Fibroblast of skin of scalp (primary cell): ENCODE measurements at places on chromosomes 7 and 10.

DNA sequence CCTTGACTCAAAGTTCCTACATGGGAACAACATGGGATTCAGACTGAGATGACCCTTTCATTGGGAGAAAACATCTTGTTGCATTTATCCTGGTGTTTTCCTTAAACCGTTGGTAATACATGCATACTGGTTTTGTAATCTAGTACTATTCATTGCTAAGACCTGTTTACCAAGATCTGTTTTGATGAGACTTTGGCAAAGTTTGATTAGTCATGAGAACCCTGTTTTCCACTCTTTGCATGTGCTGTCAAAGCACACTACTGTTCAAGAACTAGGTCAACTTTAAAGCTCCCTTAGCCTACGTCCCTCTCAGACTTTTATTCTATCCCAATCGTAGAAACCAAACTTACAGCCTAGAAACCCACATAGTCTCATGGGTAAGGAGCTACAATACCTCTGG is 650.9 kb downstream of the GATA3 start:
- DNase-seq = no peak

DNA sequence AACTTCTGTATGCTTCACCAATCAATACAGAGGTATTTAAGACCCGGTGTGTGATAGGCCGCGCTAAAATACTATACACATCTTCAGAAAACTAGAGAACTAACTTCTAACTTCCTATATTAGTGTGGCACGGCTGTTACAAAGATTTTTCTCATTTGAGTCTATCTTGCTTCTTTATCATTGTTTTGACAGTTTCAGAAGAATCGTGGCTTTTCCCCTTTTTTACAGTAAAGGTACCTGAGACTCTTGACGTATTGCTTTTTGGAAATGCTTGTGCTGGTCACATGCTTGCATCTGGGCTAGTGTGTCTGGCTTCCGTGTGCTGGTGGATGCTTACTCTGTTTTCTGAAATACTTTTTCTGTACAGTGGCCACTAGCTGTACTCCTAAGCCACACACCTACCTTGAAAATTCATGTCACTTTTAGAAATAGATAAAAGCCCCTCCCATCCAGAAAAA is 12.7 kb downstream of the IKZF1 start:
- DNase-seq = no peak

- DNase-seq = no peak
Observed at GRCh38 chr7:1746491-1746975, 76.5 kb downstream of the ELFN1 start.

DNA sequence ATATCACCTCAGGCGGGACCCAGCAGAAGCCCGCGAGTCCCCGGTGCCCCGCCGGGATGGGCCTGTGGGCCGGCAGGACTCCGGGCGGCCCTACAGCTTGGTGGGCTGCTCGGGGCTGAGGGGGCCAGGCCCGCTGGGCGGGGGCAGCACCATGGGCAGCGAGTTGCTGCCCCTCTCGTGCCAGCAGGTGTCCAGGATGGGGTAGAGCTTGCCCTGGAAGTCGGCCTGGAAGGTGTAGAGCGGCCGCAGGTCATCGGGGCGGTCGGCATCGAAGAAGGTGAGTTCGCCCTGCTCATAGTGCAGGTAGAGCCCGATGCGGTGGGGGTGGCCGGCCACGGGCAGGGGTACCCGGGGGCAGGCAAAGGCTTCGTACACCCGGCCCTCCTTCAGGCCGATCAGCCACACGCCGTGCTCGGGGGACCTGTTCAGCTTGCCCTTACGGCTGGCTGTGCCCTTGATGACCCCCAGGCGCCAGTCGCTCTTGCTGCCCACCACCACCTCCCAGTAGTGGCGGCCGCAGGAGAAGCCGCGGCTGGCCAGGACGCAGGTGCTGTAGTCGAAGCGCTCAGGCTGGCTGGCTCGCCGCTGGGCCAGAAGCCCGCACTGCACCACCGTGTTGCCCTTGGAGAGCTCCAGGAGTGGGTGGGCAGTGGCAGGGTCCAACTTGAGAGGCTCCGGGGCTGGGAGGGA is 4.3 kb upstream of the NSUN5 start:
- no peak for DNase-seq

DNA sequence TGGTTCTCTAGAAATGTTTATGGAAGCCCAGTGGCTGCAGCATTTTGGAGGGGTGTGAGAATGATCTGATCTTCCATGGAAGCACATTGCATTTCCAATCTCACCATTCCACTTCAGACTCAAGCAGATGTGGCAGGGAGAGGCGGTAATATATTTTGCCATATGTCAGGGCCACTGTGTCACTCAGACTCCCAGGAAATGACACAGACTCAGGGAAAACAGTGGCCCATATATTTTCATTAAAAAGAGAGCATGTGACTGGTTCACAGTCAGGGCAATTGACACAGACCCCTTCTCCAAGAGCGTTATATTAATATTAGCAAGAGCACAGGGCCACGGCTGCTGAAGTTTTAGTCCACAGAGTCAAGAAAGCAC is 149.3 kb upstream of the NRP1 start:
- no peak for DNase-seq

- no peak for DNase-seq
Observed at GRCh38 chr7:93008833-93009232, 108.9 kb downstream of the SAMD9 start.

DNA sequence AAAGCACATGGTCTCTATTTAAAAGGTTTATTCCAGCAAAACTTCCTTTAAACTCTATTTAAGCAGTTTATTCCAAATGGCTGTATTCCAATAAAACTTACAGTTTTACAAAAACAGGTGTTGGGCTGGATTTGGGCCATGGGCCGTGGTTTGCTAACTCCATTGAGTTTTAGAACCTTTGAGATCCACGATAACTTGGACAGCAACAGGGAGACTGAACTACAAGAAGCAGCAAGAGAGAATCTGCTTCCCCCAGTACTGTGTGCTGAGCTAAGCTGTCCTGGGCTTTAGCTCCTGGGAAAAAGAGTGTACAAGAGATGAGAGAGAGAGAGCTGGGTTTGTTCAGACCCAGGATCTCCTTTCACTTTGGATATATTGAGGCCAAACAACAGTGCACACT is 204.0 kb upstream of the CELF2 start:
- no peak for DNase-seq

DNA sequence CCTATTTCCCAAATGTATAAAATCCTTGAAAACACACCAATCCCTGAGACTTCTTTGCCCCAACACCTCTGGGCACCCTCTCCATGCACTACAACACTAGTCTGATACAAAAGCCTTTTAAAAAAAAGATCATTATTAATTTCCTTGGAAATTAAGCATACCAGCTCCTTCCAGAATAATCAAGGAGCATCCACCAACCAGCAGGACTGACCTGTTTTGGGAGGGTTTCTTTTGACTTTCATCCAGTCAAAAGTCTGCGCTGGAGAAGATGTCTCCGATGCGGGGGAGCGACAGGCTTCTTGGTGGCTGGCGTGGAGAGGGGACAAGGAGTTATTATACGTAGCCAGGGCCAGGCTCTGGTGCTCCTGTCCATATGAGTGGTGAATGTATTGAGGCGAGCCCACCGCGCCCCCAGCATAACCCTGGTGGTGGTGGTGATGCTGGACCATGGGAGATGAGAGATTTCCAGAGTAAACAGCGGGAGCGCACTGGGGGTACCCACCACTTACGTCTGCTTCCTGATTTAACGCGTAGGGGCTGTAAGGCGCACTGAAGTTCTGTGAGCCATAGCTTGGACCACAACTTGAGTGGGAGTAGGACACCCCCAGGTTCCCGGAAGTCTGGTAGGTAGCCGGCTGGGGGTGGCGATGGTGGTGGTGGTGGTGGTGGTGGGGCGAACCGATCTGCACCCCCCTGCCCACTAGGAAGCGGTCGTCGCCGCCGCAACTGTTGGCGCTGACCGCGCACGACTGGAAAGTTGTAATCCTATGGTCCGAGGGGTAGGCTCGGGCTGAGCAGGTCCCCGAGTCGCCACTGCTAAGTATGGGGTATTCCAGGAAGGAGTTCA is 527 bp downstream of the HOXA1 start:
- no peak for DNase-seq

DNA sequence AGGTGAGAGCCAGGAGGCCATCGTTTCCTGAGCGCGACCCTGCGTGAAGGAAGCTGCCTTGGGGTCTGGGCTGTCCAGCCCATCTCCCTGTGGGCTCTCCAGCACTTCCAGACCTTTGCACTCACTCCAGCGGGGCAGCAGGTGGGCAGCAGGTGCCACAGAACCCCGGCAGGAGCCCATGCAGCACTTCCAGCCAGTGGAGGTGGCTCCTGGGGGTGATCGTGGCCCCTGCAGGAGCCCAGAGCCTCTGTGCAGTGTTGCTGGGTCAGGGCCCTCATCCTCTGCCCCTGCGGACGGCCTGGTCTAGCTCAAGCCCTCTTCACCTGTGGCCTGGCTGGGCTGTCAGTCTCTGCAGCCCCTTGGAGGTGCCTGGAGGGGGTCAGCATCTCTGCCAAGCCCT is 59.9 kb downstream of the PWWP2B start:
- DNase-seq = no peak

DNA sequence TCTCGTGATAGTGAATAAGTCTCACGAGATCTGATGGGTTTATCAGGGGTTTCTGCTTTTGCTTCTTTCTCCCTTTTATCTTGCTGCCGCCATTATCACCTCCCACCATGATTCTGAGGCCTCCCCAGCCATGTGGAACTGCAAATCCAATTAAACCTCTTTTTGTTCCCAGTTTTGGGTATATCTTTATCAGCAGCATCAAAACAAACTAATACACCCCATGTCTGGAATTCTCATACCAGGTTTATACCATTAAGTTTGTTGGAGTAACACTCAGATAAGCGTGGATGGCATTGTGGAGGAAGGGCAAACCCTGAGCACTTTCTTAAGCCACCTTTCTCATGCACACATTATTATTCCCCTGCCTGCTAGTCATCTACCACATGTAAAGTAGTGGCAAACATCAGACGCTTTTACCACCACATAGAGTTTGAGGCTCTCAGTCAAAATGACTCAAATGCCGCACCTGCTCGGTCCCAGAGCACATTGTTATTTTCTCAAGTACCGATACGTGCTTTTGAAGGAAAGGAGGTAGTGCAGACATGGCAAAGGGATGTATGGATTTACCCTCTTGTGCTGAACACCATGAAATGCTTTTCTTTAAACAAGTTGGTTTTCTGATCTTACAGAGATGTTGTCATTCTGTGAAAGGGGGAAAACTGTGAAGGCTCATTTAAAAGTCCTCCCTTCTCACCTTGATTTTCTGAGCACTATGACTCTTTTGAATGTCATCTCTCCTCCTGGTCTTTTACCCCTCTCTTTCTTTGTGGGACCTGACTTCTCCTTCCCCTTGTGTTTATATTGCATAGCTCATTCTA is 429.7 kb downstream of the EXOC4 start:
- no peak for DNase-seq

DNA sequence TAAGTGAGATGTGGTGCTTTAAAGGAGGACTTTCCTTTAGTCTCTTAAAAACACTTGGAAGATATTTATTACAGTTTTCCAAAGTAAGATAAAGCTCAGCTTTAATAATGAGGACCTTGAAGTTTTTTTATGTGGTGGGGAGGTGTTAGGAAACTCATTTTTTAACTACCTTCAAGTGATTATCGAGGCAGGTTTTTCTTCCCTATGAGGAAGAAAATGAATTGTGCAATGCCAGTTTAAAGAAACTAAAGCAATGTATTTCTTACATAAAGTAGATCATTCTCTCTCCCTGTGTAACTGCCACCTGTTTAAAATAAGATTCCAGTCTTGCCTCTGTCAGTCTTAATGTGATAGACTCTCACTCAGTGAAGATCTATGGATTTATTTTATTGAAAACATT is 27.9 kb downstream of the ZEB1 start:
- no peak for DNase-seq

- DNase-seq = peak; percentile 86
Observed at GRCh38 chr10:77641788-77642397, 4.3 kb upstream of the KCNMA1 start.

- DNase-seq = no peak
Observed at GRCh38 chr7:31935124-31936054, 134.8 kb downstream of the PDE1C start.

- DNase-seq = no peak
Observed at GRCh38 chr10:86287966-86288579, 78.5 kb downstream of the GRID1 start.

DNA sequence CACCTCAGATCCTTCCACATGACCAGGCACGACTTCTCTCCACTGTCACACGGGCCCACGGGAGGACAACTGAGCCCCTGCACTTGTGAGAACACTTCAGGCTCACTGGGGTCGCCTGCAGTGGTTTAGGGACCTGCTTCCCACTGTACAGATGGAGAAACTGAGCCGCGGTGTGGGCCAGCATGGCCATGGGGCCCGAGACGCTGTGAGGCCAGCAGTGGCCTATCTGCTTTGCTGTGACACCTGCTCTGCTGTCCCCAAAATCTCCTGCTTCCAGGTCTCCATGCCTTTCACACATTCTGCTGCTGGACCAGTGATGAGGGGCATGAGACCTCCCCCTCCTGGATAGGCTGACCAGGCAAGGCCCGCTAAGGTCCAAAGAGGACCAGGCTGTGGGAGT is 75.8 kb upstream of the PAX2 start:
- no peak for DNase-seq

- no peak for DNase-seq
Observed at GRCh38 chr10:4095166-4095917, 310.3 kb upstream of the KLF6 start.

DNA sequence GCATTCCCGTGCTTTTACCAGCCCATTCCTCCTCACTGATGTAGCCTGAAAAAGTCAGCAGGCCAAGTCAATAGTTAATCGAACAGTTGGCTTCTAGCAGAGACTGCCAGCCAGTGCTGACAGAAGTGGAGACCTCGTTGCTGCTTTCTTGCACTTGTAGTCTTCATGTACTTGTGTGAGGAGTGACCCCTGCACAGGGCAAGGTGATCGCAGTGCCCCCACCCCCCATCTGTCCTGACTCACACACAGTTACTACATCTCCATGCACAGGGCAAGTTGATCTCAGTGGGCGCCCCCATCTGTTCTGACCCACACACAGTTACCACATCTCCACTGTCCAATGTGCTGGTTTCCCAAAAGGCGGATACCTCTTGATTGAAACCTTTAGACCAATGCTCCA is 34.2 kb downstream of the C10orf71 start:
- DNase-seq = no peak

GRCh38 chr7:152136686-152137085 is 111.2 kb downstream of the GALNT11 start:
- DNase-seq = peak; percentile 74

DNA sequence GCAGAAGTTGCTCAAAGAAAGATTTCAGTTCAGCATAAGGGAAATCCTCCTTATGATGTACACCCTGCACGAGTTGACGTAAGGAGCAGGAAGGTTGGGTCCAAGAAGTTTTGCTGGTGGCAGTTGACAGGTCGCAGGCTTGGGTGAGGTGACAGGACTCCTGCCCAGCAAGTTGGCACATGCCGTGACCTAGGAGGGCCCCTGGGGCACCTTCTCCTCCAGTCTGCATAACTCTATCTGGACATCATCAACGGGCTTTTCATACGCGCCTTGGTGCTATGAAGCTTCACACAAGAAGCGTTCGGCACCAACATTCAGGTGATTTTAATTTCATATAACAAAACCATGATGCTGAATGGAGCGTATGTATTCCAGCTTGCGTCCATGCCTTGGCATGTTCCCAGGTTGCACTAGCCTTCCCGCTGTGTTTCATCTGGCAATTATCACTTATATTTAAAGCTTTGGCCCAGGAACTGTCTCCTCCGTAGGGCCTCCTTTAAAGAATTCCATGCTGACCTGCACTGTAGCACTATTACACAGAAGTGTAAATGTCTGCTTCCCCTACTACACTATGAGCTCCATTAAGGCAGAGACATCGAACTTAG is 651.6 kb upstream of the FOXK1 start:
- no peak for DNase-seq

- DNase-seq = peak; percentile 99
Observed at GRCh38 chr7:151699147-151699927, 177.6 kb downstream of the PRKAG2 start.

- DNase-seq = no peak
Observed at GRCh38 chr10:69846293-69846921, 44.7 kb downstream of the COL13A1 start.

GRCh38 chr10:12405342-12406320 is 56.3 kb downstream of the CAMK1D start:
- no peak for DNase-seq
